ENCODE measurements at places on chromosomes 11 and 22. TPM values are rescaled to one million over a fixed set of nuclear protein-coding genes. Genes with fewer than 3 reads are reported as not detected.

Gene OOSP4A
- not detected for total RNA-seq

Gene MGAT3
- total RNA-seq: 18.5 TPM

Gene KRTAP5-10
- not detected for total RNA-seq

Gene GPHA2
- total RNA-seq: not detected

Gene GAL3ST1
- total RNA-seq: 10.1 TPM

Gene MUC5AC
- total RNA-seq: not detected

Gene NAA40
- total RNA-seq: 38.7 TPM

Gene TMEM86A
- 0.87 TPM for total RNA-seq

Gene GVQW3
- 14.8 TPM for total RNA-seq

Gene SLC22A9
- not detected for total RNA-seq

Gene RAB30
- 3.6 TPM for total RNA-seq

Gene WT1
- total RNA-seq: not detected

Gene SNX32
- total RNA-seq: 3.0 TPM

Gene UPK3A
- 0.50 TPM for total RNA-seq

Gene FOLR1
- 9.6 TPM for total RNA-seq

Gene NNMT
- 1.7 TPM for total RNA-seq

Measured in neural progenitor cell (in vitro differentiated cells).